ENCODE measurements at places on chromosomes 7 and 10. TPM values are rescaled to one million over a fixed set of nuclear protein-coding genes. Genes with fewer than 3 reads are reported as not detected.

GRCh38 chr7:116393654-116394053, 105.9 kb upstream of the CAV2 start:
- DNase-seq: peak; percentile 4

DNA sequence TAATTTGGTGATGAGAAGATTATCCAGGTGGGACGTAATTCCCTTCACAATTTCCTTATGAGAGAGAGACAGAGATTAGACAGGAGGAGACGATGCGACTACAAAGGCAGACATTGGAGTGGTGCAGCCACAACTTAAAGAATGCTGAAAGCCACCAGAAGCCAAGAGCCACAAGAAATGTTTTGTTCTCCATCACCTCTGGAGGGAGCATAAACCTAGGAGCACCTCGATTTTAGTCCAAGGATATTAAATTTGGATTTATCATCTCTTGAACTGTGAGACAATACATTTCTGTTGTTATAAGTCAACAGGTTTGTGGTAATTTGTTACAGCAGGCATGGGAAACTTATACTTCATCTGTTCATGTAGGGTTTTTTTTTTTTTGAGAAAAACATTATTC, 418.9 kb downstream of the DGKB start:
- no peak for DNase-seq

GRCh38 chr7:151062399-151063211, 3.2 kb downstream of the SLC4A2 start:
- DNase-seq: no peak

- no peak for DNase-seq
Measured at GRCh38 chr7:25584112-25584938, 356.0 kb upstream of the NPVF start.

DNA sequence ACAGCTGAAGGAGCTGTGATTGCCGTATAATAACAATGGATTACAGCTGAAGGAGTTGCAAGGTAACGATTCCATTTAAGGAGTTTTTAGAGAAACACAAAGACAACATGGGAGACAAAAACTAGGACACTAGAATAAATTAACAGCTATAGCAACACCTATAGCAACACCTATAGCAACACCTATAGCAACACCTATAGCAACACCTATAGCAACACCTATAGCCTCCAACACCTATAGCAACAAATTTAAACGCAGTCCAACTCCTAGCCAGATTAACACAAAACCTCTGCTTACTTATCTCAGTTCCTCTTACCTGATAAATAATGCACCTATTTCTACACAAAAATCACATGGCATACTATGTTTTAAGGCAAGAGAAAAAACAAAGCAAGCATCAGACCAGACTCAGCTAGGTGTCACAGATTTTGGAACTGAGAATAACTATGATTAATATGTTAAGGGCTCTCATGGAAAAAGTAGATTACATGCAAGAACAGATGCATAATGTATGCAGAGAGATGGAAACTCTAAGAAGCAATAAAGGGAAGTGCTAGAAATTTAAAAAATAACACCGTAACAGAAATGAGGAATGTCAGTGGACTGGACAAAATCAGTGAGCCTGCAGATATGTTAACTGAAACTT, 55.7 kb upstream of the SRPK2 start:
- no peak for DNase-seq

- DNase-seq: no peak
Measured at GRCh38 chr7:144824360-144824759, 11.5 kb downstream of the TPK1 start.

GRCh38 chr10:29501692-29502091, 133.1 kb downstream of the SVIL start:
- DNase-seq: no peak

GRCh38 chr10:15824498-15824897, 35.8 kb downstream of the MINDY3 start:
- no peak for DNase-seq

GRCh38 chr10:87507879-87508483, 3.3 kb downstream of the MINPP1 start:
- no peak for DNase-seq

- no peak for DNase-seq
Measured at GRCh38 chr7:31202801-31203200, 137.7 kb downstream of the NEUROD6 start.

DNA sequence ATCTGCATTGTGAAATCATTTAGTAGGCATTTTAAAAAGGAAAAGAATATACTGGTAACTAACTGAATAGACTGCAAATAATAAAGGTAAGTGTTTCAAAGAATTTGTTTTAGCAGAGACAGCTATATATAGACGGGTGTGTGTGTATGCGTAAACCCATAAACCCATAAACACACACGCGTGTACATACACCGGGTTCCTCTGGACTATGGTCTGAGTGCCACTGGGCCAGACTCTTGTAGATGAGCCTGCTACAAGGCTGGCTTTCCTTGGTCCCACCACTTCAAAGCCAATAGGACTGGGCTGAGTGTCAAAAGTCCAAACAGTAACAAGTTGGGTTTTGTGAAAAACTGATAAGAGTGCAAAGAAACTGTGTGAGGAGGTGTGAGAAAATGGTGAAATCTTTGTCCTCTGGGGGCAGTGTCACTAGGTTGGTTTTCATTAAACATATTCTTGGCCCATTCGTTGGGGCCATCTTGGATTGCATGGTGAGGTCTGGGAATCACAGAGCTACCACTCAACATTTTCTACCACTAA, 39.8 kb downstream of the GNA12 start:
- no peak for DNase-seq

DNA sequence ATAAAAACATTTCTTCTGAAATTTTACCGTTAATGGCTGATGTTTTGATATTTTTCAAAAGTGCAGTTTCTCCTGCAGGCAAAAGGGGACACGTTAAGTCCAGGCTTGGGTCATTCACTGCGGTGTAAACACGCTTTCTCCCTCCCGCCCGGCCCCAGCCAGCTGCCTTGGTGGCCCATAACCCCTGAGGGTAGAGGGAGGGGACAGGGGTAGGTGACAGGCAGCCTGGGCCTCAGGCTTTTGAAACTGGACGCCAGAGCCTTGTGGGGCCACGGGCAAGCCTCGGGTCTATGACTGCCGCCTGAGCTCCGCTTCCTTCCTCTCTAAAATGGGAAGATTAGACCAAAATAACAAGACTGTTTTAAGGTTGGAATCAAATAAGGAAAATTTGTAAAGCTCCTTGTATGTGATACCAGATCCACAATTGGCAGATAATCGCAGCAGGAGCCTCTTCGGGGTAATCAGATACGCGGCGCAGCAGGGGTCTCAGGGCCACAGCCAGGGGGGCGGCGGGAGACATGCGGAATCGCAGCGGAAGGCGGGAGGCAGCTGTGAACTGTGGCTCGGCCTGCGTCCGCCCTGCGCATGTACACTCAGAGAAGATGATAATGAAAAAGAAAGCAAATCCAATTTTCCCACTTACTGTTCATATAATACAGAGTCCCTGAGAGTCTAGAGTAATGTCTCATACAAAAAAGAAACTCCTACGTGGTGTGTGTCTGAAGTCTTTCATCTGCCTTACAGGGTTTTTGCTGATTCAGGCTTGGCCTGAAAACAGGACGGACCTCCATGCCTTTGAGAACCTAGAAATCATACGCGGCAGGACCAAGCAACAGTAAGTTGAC, 138.3 kb downstream of the EGFR start:
- DNase-seq: no peak

- no peak for DNase-seq
Measured at GRCh38 chr10:130396044-130396443, 259.9 kb downstream of the GLRX3 start.

- DNase-seq: no peak
Measured at GRCh38 chr7:114924038-114924712, 2.3 kb downstream of the MDFIC start.

- no peak for DNase-seq
Measured at GRCh38 chr10:103566536-103566935, 73.0 kb downstream of the NEURL1 start.

DNA sequence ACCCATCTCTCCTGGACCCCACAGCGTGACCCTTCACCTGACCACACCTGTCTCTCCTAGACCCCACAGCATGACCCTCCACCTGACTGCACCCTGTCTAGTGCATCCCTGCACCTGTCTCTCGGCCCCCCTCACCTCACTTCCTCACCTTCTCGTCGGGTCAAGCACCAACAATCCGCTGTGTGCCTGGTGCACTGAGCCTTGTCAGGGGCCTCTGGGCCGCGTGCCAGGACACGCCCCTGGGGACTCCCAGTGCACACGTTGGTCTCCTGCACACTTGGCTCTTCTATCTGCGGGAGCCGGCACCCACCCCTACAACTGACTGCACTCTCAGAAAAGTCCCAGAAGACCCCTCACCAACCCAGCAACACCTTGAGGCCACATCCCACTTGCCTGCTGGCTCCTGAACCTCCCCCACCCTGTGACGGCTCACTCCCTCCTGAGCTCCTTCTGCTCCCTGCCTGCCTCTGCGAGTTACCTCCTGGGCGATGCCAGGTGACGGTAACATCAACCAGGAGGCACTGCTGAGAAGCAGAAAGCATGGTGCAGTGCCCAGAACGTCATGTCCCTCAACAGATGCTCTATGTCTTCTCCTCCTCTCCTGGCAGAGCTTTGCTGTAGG, 147.6 kb downstream of the DIP2C start:
- DNase-seq: no peak

CELF2 gene
- 12.4 TPM for polyA plus RNA-seq

CRYGN gene
- 3.6 TPM for polyA plus RNA-seq

TMEM273 gene
- 3.1 TPM for polyA plus RNA-seq

GBX1 gene
- polyA plus RNA-seq: 0.13 TPM

RELN gene
- polyA plus RNA-seq: 24.5 TPM

RNF133 gene
- polyA plus RNA-seq: not detected

HOXA3 gene
- polyA plus RNA-seq: 44.4 TPM

Measured in right renal pelvis (tissue), 4 donors.